ENCODE measurements at places on chromosomes 5 and 9.
A peak's percentile ranks its signal among the peaks of the same experiment; 100 is the strongest.

- no peak for DNase-seq
Measured at GRCh38 chr5:87398981-87399614, 13.6 kb downstream of the CCNH start.

DNA sequence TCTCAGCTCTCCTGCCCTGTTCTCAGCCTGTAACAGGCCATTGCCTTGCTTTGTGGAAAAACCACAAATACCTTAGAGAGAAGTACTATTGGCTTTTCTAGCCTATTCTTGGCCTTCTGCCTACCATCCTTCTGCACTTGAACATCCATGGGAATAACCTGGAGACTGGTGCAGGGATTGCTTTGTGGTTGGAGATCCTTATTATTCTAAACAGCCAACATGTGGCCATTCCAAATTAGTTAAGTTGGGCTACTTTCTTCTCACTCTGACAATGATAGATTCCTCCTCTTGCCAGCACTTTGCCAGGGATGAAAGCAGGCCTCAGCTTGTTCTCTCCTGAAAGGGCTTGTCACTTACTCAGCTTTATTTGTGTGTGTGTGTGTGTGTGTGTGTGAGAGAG lies 240.4 kb downstream of the GLIS3 start:
- no peak for DNase-seq

DNA sequence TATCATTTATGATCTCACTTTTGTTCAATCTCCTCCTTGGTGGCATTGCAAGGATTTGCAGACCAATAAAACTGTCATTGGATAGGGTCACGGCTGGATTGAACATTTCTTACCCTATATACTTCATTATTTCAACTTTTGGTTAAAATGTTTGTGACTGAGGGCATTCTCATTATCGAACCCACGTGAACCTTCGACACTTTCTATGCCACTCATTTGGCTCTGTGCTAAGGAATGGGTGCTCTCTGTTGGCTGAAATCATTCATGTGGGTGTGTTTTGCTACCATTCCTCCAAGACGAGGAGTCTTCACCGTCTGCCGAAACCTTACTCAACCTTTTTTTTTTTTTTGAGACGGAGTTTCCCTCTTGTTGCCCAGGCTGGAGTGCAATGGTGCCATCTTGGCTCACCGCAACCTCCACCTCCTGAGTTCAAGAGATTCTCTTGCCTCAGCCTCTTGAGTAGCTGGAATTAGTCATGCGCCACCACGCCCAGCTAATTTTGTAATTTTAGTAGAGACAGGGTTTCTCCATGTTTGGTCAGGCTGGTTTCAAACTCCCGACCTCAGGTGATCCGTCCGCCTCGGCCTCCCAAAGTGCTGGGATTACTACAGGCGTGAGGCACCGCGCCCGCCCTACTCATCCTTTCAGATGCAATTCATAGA lies 62.5 kb downstream of the CSNK1A1 start:
- peak; percentile 30 for DNase-seq

DNA sequence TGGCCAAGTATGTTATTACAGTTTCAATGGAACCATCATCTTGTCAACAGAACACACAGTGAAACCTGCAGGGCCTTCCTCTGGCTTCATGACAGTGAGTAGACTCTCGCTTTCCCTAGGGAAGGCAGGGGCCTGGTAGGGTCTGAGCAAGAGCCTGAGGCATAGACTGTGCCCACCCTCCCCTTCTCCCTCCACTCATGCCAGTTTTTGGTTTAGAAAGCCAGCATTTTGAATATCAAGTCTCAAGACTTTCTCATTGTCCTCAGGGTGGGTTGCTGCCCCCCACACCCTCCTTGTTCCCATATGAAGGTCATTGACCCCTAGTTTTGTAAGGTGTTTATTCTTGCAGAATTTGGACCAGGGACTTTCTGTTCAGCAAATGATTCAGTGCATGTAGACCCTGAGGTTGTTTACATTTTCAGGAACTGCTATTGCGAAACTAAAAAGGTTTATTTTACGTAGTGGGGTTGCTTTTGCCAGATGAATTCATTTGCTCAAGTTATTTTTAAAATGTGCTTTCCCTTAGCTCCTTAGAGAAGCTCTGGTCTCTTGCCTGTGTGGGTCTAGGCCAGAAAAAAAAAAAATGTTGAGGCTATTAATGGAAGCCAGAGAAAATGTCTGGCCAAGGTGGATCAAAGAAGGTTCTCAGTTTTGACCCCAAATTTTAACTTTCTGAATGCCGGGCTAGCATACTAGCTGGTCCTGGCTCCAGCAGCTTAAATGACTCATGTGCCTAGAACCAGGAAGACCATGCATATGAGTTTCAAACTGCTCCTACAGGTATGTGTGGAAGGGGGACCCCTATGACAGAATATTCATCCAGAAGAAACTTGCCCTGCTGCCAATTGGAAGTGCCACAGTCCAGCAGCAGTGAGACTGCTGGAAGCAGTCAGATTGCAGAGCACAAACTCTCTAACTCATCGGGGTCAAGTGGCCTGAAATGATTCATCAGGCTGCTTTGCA lies 10.1 kb upstream of the MOB3B start:
- DNase-seq: peak; percentile 90

GRCh38 chr5:150064681-150065220 lies 21.6 kb downstream of the CSF1R start:
- no peak for DNase-seq

GRCh38 chr5:57172466-57173318 lies 1.2 kb upstream of the GPBP1 start:
- DNase-seq: peak; percentile 21

DNA sequence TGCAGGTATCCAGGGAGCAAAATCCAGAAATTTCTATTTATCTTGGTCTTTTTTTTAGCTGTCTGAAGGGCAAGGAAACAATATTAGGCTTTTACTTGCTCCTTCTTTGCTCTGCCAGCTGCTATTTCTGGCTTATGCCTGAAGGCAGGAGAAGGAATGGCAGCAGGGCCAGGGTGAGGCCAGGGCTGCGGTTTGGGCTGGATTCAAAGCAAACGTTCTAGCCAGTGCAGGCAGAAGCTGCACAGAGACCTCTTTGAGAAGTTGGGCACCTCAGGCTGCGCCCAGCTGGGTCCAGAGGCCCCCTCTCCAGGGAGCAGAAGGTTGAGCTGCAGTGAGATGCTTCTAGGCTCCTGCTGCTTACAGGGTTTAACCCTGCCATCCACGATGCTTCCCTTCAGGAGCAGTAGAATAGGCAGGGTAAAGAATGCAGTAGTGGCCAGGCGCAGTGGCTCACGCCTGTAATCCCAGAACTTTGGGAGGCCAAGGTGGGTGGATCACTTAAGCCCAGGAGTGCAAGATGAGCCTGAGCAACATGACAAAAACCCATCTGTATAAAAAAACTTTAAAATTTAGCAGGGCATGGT lies 201.2 kb downstream of the ADCY2 start:
- no peak for DNase-seq

- no peak for DNase-seq
Measured at GRCh38 chr5:81317536-81317935, 16.1 kb downstream of the ZCCHC9 start.

DNA sequence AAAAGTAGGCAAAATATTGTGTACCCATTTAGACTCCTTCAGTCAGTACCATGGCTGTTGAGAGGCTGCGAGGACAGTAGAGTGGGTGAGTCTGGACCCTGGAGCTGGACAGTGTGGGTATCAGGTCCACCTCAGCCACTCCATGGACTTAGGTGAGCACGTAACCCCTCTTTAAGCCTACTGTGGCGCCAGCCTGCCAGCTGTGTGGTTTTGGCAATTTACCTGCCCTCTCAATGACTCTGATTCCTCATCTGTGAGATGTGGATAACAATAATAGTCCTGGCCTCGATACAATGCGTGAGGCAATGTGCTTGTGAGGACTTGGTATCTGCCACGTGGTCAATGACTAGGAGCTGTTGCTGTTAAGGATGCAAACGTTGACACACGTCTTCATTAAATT lies 17.9 kb downstream of the SLC1A3 start:
- no peak for DNase-seq

DNA sequence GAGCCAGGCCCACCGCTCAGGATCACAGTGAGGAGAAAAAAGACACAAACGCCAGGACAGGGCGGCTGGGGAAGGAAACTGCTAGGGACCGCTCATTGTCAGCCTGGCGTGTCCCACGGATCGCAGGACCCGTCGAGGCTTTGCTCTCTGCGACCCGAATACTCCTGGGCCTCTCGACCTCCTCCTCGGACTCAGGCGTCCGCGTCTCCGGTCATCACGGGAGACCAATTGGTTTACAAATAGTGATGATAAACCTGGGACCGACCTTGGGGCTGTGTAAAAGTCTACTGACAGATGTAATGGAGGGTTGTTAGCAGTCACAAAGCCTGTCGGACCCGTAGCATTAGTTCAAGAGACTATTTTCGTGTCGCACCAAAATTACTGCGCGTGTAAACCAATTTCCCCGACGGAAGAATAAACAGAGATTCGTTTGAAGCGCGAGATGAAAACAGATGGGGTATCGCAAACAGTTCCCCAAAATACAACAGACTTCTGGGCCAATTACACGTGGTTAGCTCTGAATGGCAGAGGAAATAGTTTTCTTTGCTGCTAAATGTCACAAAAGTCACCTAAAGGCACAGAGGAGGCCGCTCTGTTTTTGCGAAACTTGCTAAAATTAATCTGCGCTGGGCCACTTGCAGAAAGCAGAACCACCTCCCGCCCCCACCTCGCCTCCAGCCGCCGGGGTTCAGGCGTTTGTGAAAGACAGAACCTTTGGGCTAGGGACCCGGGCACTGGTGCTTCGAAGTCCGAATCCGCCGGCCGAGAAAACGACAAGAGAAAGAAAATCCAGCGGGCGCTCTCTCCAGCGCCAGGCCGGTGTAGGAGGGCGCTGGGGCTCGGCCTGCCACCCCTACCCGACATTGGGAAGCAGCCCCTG lies 67.6 kb downstream of the FOXD1 start:
- no peak for DNase-seq

GRCh38 chr9:105054491-105054890 lies 126.5 kb upstream of the ABCA1 start:
- DNase-seq: peak; percentile 63

GRCh38 chr5:15105799-15106393 lies 234.3 kb upstream of the ANKH start:
- peak; percentile 35 for DNase-seq

Data from fibroblast of gingiva (primary cell).